ENCODE measurements at places on chromosomes 1 and 21.

DNA sequence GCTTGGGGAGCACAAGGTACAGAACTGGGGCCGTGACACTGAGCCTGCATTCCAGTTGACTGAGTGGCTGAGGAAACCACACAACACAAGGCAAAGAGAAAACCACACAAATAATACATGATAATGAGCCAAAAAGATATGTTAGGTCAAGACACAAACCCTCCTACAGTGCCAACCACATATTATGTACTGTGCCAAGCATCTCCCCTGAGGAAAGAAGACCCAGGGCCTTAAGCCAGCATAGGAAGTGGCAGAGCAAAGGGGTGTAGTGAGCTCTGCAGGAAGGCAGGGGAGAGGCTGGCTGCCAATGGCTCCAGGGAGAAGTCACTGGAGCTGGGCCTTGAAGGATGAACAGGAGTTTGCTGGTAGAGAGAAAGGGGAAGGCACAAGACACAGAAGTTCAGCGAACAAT lies 28.2 kb downstream of the CTNNBIP1 start:
- no peak for DNase-seq

- DNase-seq: peak; percentile 33
These were observed 37.9 kb downstream of the WNT4 start for GRCh38 chr1:22104865-22105437.

- DNase-seq: no peak
These were observed 13.9 kb upstream of the PIGM start for GRCh38 chr1:160045653-160046052.

- DNase-seq: no peak
These were observed 24.7 kb upstream of the HMGN1 start for GRCh38 chr21:39373634-39374033.

DNA sequence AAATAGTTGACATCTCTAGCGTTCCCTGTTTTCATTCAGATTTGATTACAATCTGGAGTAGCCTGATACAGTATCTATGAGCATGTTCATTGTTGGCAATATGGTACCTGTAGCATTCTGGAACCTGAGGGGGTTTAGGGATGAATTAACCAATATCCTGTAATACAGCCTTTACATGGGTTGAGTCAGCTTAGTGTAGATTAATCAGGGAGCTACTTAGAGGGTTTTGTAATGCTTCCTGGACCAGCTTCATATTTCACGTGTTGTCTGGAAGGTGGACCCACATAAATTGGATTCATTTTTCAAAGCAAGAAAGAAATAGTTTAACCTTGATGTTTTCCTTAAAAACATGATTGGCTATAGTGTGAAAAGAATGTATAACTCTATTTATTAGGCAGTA lies 3.6 kb downstream of the OTUD3 start:
- DNase-seq: no peak

GRCh38 chr21:28522014-28522799 lies 470.5 kb downstream of the LTN1 start:
- DNase-seq: no peak

DNA sequence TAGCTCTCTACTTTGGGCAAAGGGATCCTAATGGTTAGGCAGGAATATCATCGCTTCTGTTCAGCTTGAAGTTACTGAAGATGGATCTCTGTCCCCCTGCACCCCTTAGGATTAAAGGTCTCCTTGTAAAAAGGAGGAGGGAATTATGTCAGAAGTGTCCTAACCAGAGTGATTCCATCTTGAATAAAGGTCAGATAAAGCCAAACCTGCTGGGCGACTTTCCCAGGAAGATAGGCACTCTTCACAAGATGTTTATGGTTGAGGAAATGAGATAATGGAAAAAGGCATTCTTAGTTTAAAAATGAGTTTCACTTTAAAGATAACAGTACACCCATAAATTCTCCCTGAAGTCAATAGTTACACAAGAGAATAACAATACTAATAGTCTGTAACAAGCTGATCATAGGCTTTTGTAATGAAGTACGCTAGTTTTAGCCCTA lies 1.7 kb upstream of the NENF start:
- DNase-seq: no peak

GRCh38 chr1:109821831-109822745 lies 58.4 kb upstream of the EPS8L3 start:
- DNase-seq: no peak

DNA sequence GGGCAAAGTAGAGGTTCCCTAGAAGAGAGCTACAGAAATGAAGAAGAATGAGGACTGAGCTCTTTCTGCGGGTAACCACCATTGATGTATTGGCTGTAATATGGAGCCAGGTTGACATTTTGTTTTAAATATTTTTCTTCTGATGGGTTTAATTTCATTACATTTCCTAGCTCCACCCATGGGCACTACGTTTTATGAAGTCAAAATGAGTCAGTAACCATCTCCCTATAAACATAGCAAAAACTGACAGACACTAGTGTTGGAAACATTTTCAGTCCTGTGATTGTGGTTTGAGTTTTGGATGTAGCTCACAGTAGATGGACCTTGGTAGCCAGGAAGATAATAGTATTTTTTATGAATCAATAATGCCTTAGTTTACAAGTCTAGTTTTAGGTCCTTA lies 470.4 kb upstream of the B3GALT2 start:
- DNase-seq: no peak

GRCh38 chr1:222543817-222544216 lies 4.1 kb downstream of the HHIPL2 start:
- DNase-seq: no peak

DNA sequence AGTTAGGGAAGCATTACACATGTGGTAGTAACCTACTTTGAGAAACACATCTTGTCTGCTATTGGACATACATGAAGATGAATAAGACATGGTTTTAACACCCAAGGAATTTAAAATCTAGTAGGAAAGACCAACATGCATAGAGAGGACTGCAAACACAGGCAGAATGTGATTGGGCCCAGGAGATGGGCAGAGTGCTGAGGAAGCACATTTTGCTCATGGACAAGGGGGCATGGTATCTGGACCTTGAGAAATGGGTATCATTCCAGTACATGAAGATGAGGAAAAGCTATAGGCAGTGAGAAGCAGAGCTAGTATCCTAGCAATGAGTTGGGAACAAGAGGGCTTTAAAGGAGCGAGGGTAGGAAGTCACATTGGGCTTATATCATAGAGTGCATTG lies 142.7 kb downstream of the SPATA46 start:
- no peak for DNase-seq

GRCh38 chr1:171576144-171576543 lies 45.9 kb upstream of the MYOCOS start:
- no peak for DNase-seq

DNA sequence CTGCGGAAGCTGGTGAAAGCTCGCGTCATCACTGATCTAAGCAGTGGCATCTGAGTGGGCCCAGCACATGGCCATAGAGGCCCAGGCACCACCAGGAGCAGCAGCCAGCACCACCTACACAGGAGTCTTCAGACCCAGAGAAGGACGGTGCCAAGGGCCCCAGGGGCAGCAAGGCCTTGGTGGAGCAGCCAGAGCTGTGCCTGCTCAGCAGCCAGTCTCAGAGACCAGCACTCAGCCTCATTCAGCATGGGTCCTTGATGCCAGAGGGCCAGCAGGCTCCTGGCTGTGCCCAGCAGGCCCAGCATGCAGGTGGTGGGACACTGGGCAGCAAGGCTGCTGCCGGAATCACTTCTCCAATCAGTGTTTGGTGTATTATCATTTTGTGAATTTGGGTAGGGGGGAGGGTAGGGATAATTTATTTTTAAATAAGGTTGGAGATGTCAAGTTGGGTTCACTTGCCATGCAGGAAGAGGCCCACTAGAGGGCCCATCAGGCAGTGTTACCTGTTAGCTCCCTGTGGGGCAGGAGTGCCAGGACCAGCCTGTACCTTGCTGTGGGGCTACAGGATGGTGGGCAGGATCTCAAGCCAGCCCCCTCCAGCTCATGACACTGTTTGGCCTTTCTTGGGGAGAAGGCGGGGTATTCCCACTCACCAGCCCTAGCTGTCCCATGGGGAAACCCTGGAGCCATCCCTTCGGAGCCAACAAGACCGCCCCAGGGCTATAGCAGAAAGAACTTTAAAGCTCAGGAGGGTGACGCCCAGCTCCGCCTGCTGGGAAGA lies 3.2 kb upstream of the ARTN start:
- DNase-seq: no peak

DNA sequence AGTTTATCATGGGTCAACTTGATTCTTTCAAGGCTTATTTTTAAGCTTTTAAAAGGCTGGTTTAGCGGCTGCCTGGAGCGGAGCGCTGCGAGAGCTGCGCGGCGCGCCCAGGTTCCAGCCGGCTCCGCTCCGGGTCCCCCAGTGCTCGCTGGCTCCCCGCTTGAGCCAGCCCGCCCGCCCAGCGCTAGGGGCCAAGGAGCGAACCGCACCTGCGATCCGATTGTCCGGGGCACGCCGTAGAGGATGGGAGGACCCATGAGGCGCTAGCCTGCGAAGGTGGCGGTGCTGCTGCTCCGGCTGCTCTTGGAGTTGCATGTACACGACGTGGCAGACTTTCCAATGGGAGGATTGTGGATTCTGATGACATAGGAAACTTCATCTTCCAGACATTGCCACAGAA lies 9.9 kb upstream of the CFHR4 start:
- DNase-seq: no peak

GRCh38 chr1:219113261-219113660 lies 60.4 kb upstream of the LYPLAL1 start:
- no peak for DNase-seq

DNA sequence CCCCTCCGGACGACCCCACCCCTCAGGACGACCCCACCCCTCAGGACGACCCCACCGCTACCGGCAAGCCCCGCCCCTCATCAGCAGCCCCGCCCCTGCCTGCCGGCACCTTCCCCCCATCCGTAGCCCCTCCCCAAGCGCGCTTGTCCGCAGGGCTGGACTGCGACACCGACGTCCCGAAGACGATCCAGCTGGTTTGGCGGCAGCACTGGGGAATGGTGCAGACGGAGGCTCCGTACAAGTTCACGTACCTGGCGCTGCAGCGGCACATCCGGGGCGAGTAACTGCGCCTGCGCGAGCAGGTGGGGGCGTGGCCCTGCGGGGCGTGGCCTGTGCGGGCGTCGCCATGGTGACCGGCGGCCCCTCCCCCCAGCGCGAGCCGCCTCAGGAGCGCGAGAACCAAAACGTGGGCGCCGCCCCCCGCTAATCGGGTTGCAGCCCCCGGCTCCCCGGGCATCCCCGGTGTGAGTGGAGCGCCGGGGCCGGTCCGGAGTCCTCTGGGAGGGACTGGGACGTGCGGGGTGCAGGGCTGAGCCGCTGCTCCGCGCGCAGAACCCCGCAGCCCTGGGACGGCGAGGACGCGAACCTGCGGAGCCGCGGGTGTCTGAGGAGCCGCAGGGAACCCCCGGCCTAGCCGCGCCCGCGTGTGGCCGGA lies 4.9 kb downstream of the RNF223 start:
- DNase-seq: peak; percentile 92

DNA sequence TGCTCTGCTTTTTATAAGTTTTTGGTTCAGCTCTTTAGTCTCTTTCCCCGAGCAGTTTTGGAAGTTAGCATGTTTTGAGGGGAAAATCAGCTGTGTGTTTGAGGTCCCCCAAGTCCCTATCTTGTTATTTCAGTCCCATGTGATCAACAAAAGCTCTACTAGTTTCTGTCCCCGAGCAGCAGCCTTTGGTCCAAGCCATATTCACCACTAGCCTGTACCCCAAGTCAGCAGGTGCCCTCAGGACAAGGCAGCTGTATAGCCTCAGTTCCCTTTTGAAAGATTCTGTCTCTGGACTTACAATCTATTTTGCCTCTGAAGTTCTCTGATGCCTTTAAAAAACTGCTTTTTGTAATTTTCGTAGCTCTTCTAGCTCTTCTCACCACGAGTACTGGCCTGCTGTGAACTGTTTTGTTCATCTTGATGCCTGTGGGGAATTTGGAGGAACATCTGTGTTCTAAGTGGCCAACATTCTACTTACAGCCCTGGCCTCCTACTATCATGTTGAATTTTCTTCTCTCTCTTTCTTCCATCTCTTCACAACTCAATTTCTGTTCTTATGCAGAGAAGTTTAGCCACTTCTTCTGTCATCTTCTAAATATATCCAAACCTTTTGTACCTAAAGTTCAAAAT lies 16.7 kb downstream of the UAP1 start:
- no peak for DNase-seq

GRCh38 chr1:101975371-101975770 lies 21.4 kb downstream of the OLFM3 start:
- no peak for DNase-seq

- no peak for DNase-seq
These were observed 8.5 kb downstream of the COLGALT2 start for GRCh38 chr1:184028854-184029623.

GRCh38 chr1:12617511-12617900 lies 504 bp downstream of the DHRS3 start:
- DNase-seq: peak; percentile 77

DNA sequence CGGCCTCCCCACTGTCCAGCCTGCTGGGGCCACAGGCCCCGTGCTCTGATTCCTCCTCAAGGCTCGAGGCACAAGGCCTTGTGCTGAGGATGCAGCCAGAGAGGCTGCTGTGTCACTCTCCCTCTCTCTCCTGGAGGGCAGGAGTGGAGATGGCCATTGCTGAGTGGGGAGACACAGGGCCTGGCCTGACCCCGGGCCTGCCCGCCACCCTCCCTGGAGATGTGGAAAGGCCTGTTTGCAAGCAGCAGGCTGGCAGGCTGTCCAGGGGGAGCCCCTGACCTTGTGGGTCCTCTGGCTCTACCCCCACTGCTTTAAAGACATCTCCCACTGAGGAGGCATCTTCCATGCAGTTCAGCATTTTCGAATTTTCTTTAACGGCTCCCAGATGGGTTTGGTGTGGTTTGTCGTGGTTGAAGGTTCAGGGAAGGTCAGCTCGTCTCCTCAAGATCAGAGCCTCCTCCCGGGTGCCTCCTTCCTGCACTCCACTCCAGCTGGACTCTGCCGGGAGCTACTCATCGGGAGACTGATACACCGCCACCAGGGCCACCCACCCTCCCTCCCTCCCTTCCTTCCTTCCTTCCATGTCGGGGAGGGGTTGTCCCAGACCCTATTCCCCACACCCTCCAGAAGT lies 69.1 kb downstream of the SPSB1 start:
- DNase-seq: no peak

GRCh38 chr1:14102180-14102579 lies 402.2 kb downstream of the PRDM2 start:
- DNase-seq: no peak

- peak; percentile 28 for DNase-seq
These were observed 61.1 kb downstream of the XCL1 start for GRCh38 chr1:168637350-168637991.

DNA sequence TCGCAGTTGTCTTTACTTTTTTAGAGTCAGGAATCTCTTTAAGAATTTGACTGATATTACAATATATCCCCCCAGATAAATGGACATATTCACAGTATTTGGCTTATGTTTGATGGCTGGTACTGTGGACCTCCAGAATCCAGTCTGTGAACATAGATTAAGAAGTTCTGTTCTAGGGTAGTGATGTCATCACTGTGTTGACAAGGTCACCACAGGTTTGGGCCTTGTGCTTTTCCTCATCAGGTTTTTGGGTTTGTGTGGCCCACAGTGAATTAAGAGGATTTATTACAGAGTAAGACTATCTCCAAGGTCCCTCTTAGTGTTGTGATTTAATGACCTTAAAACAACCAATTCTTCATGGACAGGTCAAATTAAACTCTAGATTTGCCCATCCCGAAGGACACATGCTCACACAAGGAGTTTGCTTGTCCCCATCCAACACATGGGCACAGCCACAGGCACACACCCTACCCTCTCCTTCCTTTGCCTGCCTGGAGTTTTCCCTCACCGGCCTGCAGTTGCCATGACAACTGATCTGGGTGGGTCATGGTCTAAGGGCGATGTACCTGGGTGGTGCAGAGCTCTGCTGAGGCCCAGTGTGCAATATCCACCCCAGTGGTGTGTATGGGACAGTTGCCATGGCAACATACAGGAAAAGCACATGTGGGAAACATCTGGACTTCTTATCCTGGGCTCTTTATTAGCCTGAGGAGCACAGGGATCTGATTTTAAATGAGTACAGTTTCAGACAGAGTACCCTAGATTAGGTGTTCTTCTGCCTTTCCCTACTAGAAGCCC lies 98.6 kb downstream of the NAV1 start:
- no peak for DNase-seq
